ENCODE measurements at places on chromosomes 1 and 21.

GRCh38 chr21:35603494-35603893, 456.8 kb downstream of the SETD4 start:
- DNase-seq: no peak

DNA sequence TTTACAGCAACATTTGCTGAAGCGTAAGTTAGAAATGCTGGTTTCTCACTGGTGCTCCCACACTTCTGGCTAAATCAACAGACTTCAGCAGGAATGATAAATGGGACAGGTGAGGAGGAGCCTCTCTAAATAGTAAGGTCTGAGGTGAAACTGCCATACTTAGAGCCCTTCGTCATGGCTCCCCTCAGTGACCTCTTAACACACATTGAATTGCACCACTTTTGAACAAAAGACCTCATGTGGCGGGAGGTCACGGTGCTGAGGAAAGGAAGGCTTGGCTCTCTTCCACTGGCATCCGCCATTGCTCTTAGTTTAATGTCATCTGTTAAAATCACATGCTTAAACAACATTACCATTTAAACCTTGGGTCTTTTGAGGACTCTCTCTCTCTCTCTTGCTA, 3.4 kb downstream of the MAP3K7CL start:
- no peak for DNase-seq

- peak; percentile 7 for DNase-seq
These were observed 182.3 kb downstream of the FCRL5 start for GRCh38 chr1:157369808-157370521.

DNA sequence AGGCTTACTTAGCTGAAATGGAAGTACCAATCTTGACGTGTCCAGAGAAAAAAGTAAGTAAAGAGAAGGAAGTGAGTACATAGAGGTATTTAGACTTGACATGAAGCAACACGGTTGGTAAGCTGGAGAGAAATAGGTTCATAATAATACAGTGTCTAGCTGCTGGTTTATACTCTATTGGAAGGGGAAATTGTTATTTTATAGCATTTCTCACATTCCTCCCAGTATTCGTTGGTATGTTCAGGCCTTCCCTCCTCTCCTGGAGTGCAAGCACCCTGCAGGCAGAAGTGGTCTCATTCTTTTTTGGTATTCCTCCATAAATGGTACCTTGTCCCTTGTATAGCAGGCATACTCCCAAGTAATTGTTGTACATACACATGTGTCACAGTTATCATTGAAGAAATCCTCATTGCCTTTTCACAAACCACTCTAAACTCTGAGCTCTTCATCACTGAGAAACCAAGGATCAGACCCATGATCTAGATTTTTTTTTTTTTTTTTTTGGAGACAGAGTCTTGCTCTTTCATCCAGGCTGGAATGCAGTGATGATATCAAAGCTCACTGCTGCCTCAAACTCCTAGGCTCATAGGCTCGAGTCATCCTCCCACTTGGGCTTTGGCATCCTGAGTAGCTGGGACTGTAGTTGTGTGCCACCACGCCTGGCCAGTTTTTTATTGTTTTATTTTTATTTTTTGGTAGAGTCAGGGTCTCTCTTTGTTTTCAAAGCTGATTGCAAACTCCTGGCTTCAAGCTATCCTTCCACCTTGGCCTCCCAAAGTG, 9.8 kb upstream of the IPO9 start:
- no peak for DNase-seq

GRCh38 chr1:54046671-54047383, 6.2 kb downstream of the TMEM59 start:
- no peak for DNase-seq

DNA sequence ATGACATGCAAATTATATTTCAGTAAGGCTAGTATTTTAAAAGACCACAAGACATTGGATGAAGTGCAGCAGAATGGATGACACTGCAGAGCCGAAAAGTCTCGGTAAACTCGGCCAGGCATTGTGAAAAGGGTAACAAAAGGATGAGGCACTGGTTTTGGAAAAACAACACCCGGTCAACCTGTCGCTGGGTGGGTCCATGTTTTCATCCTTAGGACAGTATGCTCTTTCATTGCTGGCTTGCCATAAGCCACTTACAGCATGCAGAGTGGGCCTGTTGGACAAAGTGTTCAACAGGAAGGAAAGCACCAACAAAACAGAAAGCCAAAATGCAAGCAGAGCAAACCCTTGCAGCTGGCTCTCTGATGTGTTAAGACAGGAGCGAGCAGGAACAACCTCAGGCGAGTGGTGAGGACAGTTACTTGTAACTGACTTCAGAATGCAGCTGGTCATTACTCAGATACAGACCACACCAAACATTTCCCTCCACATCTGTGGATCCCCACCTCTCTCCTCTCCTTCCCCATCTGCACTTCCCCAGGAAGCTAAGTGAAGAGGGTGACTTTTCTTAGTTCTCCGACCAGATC, 2.9 kb upstream of the RCAN1 start:
- no peak for DNase-seq

DNA sequence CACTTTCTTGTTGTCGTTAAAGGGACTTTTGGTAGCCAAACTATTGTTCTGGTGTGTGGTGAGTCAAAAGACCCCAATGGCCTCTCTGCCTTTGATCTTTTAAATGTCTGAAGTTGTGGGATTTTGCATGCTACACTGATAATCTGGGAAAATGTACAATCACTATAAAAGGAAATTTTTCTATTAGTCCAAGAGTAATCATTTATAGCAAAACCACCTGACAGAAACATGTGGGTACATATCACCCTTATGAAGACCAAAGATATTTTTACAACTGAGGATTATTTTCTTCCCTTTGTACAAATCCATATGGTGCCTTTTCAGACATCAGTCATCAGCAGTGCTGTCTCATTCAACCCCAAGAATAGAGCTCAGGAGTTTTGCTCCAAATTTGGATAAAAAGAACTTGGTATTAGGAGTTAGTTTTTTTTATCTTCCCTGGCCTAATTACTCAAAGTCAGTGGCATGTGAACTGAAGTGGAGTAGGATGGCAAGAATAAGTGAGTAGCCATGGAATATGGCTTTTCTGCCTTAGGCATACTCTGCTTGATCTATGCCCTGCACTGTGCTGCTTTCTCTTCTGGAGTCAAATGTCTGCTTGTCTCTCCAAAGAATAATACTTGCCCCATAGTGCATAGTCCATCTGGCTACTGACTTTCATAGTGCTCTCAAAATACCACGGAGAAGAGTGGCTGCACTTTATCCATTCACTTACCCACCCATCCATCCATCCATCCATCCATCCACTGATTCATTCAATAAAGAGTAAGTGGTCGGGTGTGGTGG, 13.5 kb downstream of the GREM2 start:
- no peak for DNase-seq

- no peak for DNase-seq
These were observed 2.4 kb downstream of the NPHP4 start for GRCh38 chr1:5989731-5990271.

DNA sequence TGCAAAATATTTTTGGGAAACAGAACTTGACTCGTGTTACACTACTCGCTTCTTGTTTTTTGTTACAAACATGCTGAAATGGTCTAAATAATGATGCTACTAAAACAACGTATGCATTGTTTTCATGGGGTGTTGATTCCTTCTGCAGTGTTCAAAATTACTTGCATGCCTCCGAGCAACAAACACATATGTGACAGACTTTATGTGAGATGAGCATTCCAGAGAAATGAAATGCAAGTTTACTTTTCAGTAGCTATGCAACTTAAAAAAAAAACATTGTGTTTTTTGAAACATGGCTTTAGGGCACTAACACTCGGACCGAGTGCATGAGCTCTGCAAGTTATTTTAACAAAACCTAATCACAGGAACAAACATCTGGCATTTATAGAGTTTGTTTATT, 84.8 kb downstream of the CAMTA1 start:
- DNase-seq: no peak

DNA sequence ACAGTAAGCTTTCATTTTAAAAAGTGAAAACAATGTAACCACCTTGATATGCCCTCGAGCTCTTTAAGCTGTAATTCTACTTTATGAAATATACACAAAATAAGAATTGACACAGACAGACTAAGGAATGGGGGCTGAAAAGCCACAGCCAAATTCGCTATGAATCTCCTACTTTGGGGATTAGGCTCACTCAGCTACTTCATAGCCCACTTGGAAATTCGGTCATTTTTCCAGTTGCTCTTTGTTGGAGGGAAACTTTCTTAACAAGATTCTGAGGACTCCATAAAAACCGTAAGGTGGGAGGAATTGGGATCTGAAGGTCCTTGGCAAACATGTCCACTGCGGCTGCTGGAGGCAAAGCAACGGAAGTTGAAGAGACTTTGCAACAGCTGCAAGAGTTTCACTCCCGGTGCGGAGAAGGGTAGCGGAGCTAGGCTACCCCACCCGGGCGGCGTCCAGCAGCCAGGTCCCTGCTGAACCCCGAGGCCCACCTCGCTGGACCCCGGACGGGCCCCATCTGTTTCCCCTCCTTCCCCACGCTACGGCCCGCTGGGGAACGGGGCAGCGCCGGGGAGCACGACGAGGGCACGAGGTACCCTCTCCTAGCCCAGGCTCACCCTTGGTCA, 634 bp downstream of the MYCBP start:
- no peak for DNase-seq

- no peak for DNase-seq
These were observed 121.8 kb upstream of the WNT4 start for GRCh38 chr1:22264464-22265341.

DNA sequence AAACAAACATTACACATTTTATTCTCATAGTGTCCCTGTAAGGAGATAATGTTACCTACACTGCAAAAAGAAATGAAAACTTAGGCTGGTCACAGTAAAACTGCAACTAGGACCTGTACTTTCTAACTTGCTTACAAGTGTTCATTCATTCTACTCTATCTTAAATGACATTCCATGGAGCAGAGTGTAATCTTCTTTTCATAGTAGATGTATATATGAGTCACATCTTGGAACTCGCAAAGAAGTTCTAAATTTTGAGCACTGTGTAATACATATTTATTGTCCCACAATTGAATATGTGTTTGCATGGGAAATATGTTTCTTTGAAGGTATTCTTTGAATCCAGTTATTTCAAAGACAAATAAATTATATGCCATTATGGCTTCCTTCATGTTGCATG, 1258.5 kb upstream of the ADGRL2 start:
- DNase-seq: peak; percentile 6

GRCh38 chr1:6024376-6024775, 21.3 kb upstream of the KCNAB2 start:
- DNase-seq: no peak

DNA sequence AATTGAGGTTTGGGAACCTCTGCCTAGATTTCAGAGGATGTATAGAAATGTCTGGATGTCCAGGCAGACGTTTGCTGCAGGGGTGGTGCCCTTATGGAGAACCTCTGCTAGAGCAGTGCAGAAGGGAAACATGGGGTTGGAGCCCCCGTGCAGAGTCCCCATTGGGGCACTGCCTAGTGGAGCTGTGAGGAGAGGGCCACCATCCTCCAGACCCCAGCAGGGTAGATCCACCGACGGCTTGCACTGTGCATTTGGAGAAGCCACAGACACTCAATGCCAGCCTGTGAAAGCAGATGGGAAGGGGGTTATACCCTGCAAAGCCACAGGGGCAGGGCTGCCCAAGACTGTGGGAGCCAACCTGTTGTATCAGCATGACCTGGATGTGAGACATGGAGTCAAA, 354.6 kb downstream of the ZNF326 start:
- no peak for DNase-seq

- DNase-seq: no peak
These were observed 167.5 kb downstream of the TPR start for GRCh38 chr1:186207391-186208085.

GRCh38 chr1:54572542-54572850, 24.5 kb downstream of the ACOT11 start:
- no peak for DNase-seq

DNA sequence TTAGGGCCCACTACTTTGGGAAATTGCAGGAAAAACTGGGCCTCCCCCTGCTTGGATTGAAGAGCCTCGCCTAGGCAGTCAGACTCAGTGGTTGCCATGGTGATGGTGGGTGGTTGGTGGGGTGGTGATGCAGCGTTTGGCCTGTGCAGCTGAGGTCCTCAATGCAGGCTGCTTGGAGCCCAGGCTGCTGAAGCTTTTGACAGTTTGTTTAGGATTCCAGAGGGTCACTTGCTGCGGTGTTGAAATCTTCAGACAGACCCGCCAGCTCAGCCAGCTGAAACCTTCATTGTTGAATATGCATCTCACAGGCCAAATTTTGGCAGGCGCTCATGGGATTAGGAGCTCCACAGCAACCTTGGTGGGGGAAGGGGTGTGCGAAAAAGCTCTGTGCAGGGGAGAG, 67.9 kb downstream of the CACNA1E start:
- no peak for DNase-seq

DNA sequence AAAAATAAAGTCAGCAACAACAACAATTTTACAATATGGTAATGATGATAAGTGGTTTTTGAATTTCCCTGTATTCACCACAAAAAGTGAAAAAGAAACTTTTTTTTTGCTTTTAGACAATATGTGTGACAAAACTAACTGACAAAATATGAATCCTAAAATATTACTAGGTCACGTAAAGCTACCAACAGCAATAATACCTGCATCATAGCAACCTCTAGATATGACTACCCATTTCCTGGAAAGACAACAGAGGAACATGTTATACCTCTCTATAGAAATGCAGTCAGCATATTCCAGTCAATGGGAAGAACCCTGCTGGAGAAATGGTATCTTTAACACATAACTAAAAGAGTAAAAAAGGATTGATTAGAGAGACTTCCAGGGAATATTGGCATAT, 73.7 kb downstream of the PDE4B start:
- no peak for DNase-seq

DNA sequence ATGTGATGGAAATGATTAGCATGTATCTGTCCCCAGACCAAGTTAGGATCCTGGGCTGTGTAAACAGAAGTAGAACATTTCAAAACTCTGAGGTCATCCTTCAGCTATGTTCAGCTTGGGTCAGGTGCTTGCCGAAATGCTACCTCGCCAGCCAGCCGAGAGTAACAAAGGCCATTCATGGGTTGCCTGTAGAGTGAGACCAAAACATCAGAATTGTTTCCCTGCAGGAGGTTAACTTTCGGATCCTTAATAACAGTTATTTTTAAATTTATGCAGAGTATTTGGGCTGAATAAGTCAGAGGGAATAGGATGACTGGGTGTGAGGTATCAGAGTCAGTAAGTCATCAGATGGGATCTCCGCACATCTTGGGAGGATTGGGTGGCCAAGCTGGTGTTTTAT, 35.6 kb downstream of the SMYD2 start:
- DNase-seq: no peak

DNA sequence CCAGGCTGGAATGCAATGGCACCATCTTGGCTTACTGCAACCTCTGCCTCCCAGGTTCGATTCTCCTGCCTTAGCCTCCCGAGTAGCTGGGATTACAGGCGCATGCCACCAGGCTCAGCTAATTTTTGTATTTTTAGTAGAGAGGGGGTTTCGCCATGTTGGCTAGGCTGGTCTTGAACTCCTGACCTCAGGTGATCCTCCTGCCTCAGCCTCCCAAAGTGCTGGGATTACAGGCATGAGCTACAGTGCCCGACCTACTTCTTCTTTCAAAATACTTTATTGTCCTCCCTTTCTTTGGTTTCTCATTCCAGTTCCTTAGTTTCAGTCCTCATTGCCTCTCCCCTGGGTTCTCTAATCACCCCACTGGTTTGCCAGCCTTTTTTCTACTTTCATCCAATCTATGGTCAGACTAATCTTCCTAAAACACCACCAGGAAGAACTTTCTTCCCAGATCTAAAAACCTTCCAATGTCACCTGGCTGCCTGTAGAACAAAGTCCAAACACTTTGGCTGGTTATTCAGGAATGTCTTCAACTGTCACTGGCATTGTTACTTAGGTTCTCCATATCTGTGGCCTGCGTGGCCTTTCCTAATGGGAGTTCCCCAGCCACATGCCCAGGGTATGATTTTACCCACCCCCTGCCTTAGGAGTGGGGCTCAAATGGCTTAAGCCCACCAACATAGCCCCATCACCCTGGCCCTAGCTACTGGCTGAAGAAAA, 29.0 kb upstream of the SLC30A1 start:
- DNase-seq: no peak

GRCh38 chr1:180911640-180912191, 981 bp upstream of the KIAA1614 start:
- DNase-seq: no peak

All from AG04450 (cell line).